Renal cortical epithelial cell (primary cell): ENCODE measurements at places on chromosomes 3 and 15. TPM values are rescaled to one million over a fixed set of nuclear protein-coding genes. Genes with fewer than 3 reads are reported as not detected.

DNA sequence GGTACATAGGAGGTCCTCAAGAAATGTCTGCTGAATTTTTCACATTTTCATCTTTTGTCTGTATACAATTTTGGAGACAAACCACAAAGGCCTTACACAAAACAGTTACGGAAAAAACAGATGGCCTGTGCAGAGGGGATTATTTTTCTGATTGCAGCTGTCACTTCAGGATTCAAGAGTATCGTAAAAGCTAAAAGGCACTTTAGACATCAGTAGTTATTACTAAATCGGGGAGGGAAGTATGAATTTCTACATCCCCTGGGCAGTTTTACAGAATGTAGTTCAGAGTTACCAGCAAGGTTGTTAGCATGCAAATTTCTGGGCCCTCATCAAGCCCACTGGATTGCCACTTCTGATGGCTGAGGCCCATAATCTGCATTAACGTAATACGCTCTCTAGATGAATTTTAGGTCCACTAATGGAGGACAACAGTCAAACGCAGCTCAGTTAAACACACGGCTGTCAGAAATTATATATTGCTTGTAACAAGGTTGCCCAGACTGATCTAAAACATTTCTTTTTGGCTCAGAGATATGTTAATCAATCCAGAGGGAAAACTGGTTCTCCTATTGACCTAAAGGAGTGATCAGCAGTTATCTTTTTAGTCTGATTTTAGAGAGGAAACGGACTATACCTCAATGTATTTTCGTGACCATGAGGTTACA lies 1.1 kb downstream of the RIOX2 start:
- DNase-seq, result peak; percentile 4

DNA sequence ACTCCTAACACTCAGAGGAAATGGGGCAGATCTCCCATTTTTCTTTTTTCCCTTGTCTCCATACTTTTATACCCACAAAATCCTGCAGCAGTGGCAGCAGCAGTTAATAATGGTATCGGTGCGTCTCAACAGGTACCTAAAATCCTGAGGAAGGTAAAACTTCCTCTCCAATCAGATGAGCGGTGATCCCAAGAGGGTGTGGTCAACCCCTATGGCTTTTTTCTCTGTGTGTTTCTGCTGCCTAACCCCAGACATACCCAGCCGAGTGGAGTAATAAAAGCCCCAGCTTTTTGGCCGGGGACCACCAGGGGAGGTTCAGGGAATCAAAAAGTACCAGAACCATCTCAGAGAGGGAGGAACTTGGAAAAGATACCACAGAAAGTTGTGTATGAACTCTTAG lies 9.1 kb downstream of the GK5 start:
- DNase-seq, result no peak

DNA sequence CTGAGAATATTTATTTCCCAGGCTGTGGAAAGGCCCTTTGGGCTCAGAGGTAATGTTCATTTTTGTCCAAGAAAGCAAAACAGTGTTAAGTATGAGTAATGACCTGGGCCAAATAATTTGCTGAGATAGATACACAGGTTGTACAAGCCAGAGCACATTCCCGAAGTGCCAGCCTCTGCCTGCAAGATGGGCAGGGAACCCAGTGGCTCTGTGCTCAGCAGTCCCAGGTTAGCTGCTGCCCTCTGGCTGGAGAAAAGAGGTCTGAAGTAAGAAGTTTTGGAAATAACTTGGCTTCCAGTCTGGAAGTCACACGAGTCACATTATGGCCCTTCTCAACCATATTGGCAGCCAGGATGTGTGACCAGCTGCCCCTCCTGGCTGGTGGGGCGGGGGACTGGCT lies 20.2 kb downstream of the MYZAP start:
- DNase-seq, result peak; percentile 77

DNA sequence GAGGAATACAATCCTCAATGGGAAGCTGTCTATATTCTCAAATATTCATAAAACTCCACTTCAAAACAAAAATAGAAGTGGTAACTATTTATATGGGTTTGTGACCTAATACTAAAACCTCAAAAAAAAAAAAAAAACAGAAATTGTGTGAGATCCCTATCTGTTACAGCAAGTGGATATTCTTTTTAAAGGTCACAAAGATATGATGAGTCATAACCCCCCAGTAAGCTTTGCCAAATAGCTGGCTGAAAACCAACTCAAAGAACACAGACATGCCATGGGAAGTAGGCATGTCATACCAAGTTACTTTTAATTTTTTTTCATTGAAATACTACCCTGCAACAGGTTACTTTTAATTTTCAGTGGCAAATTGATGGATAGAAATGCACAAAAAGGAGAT lies 62.5 kb downstream of the CBLB start:
- peak; percentile 58 for DNase-seq

LRRC49 gene
- total RNA-seq, result 11.1 and 22.0 TPM in 2 replicates

- DNase-seq, result no peak
These were observed 563 bp downstream of the PXYLP1 start for GRCh38 chr3:141231952-141232823.

GRCh38 chr3:69305011-69305410 lies 80.9 kb downstream of the FRMD4B start:
- peak; percentile 87 for DNase-seq

DOCK3 gene
- 0.35 and 0.69 TPM in 2 replicates for total RNA-seq

- peak; percentile 63 for DNase-seq
These were observed 130.2 kb upstream of the TPRG1 start for GRCh38 chr3:189041482-189042090.

DNA sequence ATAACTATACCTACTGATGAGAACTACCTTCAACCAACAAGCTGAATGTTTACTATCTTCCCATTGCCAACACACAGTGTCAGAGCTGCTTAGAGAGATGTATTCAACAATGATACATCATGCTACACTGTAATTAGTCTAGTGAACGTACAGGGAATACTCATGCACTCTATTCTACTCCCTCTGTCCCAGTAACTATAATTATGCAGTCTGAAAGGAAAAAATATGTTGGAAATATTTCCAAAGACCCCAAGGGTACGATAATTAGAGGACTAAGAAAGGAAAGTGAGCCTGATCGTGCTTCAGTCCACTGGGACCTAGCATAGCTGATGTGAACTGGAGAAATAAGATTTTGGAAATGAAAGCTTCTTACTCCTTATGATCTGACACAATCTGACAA lies 36.9 kb upstream of the FSIP1 start:
- DNase-seq, result no peak

GRCh38 chr15:100261302-100262240 lies 80.2 kb downstream of the ADAMTS17 start:
- no peak for DNase-seq

- DNase-seq, result no peak
These were observed 377.4 kb upstream of the RGMA start for GRCh38 chr15:93466380-93466779.

GRCh38 chr3:178665747-178666146 lies 129.5 kb downstream of the KCNMB2 start:
- DNase-seq, result no peak

DNA sequence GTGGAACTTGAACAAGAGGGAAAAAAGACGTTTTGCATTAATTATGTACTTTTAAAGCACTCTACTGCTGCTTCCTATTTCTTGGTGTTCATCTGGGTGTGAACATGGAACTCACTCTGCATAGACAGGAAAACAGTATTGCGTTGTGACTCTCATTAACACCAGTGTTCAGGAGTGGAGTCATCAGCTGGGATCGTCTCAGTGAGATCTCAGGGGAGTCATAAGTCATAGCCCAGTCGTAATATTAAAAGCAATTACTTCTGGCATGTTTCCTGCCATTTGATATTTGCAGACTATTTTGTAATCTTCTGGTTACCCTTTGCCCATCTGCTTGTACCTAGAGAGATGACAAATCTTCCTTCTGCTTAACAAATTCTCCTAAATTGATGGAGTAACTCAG lies 462.0 kb upstream of the ATP11B start:
- no peak for DNase-seq

- DNase-seq, result no peak
These were observed 239.4 kb downstream of the OXSM start for GRCh38 chr3:26029321-26029720.

GRCh38 chr3:163273694-163274093 lies 1777.1 kb downstream of the OTOL1 start:
- no peak for DNase-seq

DNA sequence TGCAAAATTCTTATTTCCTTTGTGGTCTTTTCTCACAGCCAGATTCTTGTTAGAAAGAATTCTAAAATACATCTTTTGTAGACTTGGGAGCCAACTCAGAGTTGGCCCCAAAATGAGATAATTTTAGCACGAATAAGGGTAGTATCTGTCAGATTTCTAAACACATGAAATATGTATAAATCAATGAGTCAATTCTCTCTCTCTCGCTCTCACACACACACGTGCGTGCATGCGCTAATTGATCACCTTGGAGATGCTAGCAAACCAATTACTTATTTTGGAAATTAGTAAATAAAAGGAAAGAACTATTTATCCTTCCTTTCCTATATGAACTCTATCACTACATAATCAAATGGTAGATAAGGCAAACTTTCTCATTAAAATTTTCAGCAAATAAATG lies 32.9 kb upstream of the PIK3R4 start:
- DNase-seq, result no peak

DNA sequence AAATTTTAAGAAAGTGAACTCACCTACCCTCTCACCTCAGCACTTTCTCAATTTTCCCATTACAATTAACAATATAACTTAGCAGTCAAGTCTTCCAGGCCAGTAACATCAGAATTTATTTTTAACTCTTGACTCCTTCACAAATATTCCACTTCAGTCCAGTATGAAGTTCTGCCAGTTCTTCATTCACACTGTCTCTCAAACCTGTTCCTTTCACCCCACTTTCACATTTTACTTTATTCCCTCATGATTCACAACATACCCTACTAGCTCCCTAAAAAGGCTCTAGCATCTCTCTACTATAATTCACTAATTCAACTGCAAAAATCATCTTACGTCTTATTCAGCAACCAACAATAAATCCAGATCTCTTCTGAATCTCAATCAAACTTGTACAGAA lies 3.8 kb downstream of the GSK3B start:
- DNase-seq, result no peak

DNA sequence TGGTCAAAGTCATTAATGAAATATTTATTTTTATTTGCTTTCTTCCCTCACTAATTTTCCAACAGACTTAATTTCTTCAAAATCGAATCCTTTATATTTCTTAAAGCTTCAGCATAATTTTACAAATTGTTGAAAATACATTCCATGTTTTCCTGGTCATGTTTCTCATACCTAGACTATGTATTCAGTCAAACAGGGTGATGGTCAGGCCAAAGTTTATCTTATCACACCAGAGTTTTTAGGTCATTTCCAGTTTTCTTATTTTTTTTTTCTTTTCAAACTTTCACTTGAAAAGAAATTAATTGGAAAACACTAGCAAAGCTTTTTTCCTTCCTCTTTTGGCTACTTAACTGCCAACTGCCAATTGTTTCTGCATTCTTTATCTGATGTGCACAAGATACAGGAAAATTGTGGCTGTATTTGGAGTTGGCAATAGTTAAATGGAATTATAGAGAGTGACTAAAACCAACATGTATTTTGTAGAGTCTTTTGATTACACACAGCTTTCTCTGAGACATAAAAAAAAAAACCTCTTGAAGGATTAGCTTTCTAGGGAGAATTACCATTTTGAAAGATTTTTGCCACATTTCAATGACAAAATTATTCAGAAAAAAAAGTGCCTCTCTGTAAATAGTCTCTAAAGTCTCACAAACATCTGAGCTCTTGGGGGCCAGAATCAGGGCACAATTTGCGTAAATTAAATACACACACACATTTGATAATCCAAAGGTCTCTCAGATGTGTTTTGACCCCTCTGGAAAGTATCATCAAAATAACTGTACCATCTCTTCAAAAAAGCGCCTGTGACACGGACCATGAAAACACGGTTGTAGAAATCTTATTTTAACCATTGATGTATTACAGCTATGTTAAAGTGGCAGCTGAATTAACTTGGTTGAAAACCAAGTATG lies 603.2 kb upstream of the KCNMB2 start:
- DNase-seq, result no peak

FETUB gene
- total RNA-seq, result not detected in 2 replicates

DNA sequence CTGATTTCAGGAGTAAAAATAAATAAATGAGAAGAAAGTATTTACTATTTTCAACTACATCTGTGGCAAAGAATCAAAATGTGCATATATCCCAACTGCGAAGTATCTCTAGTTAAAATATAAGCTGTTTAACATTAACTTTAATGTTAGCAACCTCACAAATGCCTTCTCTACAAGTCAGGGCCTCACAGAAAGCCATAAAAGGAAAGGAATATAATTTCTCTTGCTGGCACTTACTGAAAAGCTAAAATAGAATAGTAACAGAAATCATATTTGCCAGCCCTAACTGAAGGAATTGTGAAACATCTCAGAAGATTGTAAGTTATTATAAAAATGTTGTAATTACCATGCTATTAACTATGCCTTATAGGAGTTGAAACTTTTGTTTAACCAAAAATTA lies 65.1 kb upstream of the MBNL1 start:
- DNase-seq, result peak; percentile 73

DNA sequence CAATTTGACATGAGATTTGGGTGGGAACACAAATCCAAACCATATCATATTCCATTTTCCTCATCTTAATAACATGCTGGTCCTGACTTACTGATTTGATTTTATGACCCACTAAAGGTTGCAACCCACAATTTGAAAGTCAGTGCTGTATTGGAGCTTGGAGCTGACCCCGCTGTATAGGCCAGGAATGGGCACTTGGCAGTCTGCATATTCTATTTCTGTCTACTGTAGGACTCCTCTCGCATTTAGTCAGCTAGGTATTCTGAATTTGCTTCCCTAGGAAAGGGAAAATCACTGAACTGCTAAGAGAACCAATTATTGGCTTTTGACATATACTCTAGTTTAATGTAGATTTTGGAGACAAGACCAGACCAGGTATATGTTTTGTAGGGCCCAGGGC lies 157.0 kb downstream of the MFSD1 start:
- DNase-seq, result no peak

STIMATE gene
- 11.5 and 12.1 TPM in 2 replicates for total RNA-seq

- peak; percentile 63 for DNase-seq
These were observed 25.0 kb downstream of the IRAK2 start for GRCh38 chr3:10189557-10190354.

GRCh38 chr3:44228900-44229299 lies 12.8 kb upstream of the TOPAZ1 start:
- DNase-seq, result no peak

- DNase-seq, result peak; percentile 99
These were observed 45.4 kb downstream of the BTD start for GRCh38 chr3:15646851-15647511.

DNA sequence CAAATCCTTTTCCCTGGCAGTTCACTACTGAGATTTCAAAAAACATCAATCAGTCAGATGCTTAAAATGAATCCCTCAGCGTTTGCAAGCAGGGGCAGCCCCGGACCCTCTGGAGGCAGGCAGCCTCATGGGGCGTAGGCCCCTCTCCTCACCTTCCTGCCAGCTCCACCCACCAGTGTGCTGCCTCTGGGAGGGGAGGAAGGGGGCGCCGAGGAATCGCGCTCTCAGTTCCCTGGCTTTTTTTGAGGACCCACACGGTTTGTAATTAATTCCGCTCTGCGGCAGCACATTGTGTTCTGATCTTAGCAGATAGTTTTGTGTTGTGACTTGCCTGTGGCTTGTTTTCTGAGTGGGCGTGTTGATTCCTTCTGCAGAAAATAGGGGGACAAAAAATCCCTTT lies 159.9 kb downstream of the KLF13 start:
- DNase-seq, result no peak

- no peak for DNase-seq
These were observed 29.8 kb upstream of the CMTM6 start for GRCh38 chr3:32532434-32532833.
